ENCODE measurements at places on chromosomes 5 and 9.

- no peak for DNase-seq
Measured at GRCh38 chr5:110702704-110703103, 23.8 kb downstream of the TMEM232 start.

DNA sequence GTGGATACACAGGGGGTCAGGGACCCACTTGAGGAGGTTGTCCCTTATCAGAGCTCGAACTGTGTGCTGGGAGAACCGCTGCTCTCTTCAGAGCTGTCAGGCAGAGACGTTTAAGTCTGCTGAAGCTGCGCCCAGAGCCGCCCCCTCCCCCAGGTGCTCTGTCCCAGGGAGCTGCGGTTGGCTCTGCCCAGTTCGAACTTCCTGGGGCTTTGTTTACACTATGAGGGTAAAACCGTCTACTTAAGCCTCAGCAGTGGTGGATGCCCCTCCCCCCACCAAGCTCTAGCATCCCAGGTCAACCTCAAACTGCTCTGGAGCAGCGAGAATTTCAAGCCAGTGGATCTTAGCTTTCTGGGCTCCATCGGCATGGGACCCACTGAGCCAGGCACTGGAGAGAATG is 15.9 kb downstream of the SRD5A1 start:
- no peak for DNase-seq

- DNase-seq = no peak
Measured at GRCh38 chr5:126683912-126684311, 83.2 kb downstream of the PHAX start.

DNA sequence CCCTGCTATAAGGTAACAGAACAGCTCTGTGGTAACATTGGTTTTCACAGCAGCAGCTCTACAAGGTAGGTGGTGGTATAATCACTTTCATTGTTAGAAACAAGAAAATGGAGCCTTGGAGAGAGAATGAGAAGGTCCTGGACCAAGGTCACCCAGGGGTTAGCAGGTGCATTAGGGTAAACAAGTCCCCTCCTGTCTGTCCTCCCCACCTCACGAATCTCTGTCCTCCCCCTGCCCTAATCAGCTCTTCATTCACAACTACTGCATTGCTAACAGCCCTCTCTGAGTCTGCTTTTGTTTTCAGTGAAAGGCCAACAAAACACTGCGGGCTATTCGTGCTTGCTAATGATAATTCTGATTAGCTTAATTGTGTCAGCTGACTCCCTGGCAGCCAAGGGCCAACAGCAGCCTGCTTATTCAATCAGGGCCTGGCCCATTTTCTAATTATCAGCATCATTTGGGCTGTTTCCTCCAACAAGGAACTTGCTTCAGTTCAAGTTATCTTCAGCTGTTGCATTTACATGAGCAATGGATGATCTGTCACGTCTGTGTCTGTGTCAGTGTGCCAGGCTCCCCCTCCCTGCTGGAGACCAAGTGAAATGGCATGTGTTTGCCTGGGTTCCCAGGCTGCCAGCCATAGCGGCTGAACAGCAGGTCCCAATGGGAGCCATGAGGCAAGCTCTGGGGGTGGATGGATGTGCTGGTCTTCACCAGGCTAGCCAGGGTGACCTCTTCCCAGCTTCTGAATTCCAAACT is 56.7 kb upstream of the EQTN start:
- no peak for DNase-seq

GRCh38 chr5:126483156-126483555 is 59.9 kb downstream of the GRAMD2B start:
- DNase-seq = no peak

GRCh38 chr5:159525117-159525516 is 194.8 kb upstream of the IL12B start:
- DNase-seq = no peak

DNA sequence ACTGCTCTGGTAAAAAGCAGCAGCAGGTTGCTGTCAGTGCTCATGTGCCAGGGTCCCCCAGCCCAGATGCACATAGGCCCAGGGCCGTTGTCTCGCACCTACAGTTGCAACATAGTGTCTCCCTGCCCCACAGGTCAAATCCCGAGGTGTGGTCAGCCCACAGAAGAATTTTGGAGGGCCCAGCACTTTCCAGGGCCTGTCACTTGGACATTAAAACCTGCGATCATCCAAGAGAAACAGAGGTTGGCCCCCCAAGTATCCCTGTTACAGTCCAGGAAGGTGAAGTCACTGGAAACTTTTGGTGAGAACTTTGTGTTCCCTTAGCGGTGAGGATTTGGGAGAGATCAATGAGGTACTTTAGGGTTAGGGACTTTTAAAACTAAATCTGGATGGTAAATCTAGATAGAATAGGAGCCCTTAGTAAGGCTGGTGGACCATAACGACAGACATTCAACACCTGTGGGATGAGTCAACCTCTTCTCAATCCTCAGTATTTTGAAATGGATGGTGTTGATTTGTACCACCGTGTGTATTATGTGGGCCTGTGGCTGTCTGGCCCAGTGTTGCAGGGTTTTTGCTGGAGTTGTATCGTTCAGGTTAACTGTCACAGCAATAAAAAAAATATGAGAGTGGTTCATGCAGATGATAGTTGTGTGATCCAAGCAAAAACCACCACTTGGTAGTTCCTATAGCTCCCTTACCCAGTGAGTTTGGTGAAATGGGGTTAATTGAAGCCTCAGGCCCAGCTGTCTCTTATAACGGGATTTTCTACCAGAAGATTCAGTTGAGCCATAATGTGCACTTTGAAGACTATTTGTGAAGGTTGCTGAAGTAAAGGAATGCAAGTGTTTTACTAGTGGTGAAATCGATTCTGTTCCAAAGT is 19.2 kb downstream of the OR2S2 start:
- no peak for DNase-seq

DNA sequence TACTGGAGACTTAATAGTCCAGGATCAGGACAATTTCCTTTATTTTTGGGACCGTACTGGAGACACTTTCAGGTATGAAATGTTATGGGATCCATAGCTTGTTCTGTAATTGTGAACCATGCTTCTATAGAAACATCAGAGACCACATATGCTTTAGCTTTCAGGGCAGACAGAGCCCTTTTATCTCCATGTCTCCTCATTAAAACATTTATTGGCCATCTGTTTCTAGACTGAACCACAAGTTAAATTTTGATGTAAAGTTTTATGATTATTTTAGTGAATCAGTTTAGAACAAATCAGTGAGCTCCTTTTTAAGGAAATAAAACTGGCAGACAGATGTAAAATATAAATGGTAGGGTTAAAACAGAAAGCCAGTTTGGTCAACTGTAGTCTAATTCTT is 62.0 kb downstream of the SLC27A6 start:
- no peak for DNase-seq

DNA sequence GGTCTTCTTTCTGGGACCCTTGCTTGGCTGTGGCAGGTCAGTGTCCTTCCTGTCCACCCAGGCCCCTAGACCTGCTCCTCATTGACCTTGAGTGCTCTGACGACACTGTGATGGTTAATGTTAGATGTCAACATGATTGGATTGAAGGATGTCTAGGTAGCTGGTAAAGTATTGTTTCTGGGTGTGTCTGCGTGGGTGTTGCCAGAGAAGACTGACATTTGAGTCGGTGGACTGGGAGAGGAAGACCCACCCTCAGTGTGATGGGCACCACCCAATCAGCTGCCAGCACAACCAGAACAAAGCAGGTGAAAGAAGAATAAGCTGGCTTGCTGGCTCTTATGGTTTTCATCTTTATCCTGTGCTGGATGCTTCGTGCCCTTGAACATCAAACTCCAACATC is 74.5 kb downstream of the CFAP90 start:
- DNase-seq = peak; percentile 61

- peak; percentile 86 for DNase-seq
Measured at GRCh38 chr9:16309469-16310271, 560.8 kb downstream of the BNC2 start.

GRCh38 chr5:177963966-177964365 is 32.1 kb downstream of the PROP1 start:
- DNase-seq = no peak

- DNase-seq = no peak
Measured at GRCh38 chr5:92942762-92943161, 638.3 kb downstream of the NR2F1-AS1 start.

- DNase-seq = no peak
Measured at GRCh38 chr5:52996979-52997378, 7.8 kb downstream of the ITGA2 start.

GRCh38 chr9:124590889-124591641 is 83.9 kb upstream of the NR5A1 start:
- no peak for DNase-seq

- no peak for DNase-seq
Measured at GRCh38 chr5:175642998-175643397, 14.9 kb upstream of the HRH2 start.

- no peak for DNase-seq
Measured at GRCh38 chr5:171463862-171464229, 44.4 kb downstream of the FGF18 start.
